ENCODE measurements at places on chromosomes 4 and X.
A peak's percentile ranks its signal among the peaks of the same experiment; 100 is the strongest.

GRCh38 chr4:170446782-170447181 is 357.0 kb upstream of the AADAT start:
- peak; percentile 11 for DNase-seq

- DNase-seq, result no peak
Measured at GRCh38 chr4:137635601-137636000, 103.3 kb upstream of the PCDH18 start.

DNA sequence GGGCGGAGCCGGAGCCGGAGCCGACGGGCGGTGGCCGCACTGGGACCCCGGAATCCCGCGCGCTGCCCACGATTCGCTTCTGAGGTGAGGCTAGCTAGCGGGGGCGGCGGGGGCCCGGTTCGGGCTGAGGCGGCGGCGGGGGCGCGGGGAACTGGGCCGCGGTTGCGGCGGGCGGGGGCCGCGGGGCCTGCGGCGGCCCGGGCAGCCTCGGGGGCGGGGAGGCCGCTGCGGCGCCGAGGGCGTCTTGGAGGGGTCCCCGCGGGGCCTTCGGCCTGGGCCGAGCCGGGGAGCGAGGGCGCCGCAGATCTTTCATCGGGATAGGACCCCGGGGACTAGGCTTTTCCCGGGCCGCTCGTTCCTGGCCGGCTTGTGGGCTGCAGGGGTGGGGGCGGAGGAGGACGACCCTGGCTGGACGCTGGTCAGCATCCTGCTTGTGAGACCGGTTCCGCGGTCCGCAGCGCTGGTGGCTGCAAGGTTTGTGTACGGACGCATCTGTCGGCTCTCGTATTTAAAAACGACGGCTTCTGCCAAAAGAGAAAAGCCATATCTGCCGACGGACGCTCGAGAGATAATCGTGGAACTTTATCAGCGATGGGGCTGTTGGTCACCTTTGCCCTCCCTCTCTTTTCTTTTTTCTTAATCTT is 419 bp downstream of the ADD1 start:
- DNase-seq, result peak; percentile 58

GRCh38 chr4:109067508-109068235 is 234.8 kb downstream of the COL25A1 start:
- DNase-seq, result no peak

- DNase-seq, result no peak
Measured at GRCh38 chr4:185280608-185281007, 71.2 kb downstream of the SNX25 start.
